ENCODE measurements at places on chromosomes 16 and 17.
A peak's percentile ranks its signal among the peaks of the same experiment; 100 is the strongest.

DNA sequence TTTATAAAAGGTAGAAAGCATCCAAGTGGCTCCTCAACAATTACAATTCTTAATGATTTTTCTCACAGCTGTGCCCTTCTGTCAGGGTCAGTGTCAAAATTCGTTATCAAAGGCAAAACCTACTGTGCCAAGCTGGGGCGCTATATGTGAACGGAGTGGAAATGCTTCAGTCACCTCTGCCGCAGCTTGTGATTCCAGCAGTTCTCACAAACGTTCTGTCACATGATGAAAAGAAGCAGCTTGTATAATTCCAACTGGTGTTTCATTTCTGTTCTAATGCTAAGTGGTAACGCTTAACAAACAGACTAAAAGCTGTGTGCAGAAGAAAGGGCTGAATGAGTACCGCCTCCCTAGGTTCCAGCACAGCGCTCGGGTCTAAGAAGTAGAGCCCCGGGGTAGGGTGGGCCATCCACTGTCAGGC is 14.2 kb downstream of the PLD6 start:
- no peak for DNase-seq

GRCh38 chr17:76243826-76244679 is 3.8 kb upstream of the RNF157 start:
- DNase-seq: no peak

- DNase-seq: peak; percentile 86
Measured at GRCh38 chr16:17211797-17212196, 259.0 kb downstream of the XYLT1 start.

DNA sequence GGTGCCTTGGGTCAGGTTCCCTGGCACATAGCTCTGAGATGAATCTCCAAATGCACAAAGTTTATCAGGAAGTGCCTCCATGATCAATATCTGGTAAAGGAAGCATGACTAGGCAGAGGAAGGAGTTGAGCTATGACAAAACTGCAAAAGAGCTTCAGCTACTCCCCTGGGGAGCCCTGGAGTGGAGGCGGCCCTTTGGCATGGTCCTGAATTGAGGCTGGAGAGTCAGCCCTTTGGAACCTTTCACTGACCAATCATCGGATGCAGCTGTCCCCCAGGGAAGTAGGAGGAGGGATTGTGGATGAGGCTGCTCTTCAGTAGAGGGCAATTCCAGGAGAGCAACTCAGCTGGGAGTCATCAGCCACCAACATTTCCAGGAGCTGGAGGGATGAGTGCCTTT is 46.1 kb upstream of the NLRP1 start:
- DNase-seq: no peak

- DNase-seq: peak; percentile 42
Measured at GRCh38 chr16:30005341-30006094, 5.3 kb downstream of the DOC2A start.

DNA sequence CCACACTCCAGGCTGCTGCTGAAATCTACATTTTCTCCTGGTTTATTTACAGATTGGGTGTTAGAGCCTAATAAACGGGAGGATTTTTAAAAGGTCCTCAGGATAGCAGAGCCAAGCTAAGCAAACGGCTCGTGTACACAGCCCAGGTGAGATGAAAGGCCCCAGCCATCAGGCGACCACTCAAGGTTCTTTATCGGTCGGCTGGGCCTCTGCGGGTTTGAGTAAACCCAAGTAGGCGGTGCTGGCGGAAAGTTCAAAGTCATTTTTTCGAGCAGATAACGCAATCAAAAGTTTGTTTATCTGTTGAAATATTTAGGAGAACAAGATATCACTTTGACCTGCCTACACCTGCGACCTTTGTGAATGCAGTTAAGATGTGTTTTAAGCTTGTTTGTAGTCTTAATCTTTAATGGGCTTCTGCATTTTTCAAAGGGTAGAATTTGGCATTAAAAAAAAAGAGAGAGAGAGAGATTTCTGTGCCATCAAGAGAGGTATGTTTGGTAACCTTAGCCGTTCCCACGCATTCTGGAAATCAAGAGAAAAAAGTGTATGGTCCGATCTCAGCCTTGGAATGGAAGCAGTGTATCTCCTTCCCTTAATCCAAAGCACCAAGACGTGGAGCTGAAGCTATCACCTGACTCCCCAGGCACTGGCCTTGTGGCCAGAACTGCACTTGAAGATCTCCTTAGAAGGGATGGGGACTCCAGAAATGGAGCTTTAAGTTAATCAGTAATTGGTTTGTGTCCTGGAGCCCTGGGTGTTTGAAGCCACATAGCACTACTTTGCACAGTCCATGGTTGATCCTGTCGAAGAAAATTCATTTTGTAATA is 301.7 kb upstream of the IRX5 start:
- DNase-seq: no peak

- DNase-seq: no peak
Measured at GRCh38 chr17:16215965-16216316, 607 bp upstream of the NCOR1 start.

- no peak for DNase-seq
Measured at GRCh38 chr17:82385559-82386254, 14.1 kb downstream of the UTS2R start.

- no peak for DNase-seq
Measured at GRCh38 chr17:44601539-44601938, 44.3 kb downstream of the FZD2 start.

GRCh38 chr16:2178321-2179106 is 17.9 kb downstream of the CASKIN1 start:
- no peak for DNase-seq

GRCh38 chr16:81410643-81411293 is 33.8 kb upstream of the CMIP start:
- DNase-seq: peak; percentile 63

DNA sequence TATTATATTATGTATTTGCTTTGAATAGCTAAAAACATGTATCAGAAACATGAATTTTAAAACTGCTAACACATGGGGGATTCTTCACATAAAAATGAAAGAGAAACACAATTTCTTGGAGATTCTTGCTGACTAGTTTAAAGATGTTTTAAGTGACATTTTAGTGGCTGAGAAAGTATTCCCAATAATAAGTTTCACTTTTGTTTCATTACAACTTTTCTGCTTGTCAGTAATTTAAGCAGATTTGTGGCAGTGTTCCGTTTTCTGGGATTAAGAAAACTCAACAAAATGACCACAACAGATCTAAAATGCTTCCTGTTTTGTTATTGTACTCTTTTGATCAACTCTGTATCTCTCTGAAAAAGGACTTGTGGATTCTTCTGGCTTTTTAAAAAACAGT is 75.9 kb downstream of the NLK start:
- no peak for DNase-seq

GRCh38 chr16:24049113-24049512 is 207.0 kb upstream of the CACNG3 start:
- DNase-seq: no peak

DNA sequence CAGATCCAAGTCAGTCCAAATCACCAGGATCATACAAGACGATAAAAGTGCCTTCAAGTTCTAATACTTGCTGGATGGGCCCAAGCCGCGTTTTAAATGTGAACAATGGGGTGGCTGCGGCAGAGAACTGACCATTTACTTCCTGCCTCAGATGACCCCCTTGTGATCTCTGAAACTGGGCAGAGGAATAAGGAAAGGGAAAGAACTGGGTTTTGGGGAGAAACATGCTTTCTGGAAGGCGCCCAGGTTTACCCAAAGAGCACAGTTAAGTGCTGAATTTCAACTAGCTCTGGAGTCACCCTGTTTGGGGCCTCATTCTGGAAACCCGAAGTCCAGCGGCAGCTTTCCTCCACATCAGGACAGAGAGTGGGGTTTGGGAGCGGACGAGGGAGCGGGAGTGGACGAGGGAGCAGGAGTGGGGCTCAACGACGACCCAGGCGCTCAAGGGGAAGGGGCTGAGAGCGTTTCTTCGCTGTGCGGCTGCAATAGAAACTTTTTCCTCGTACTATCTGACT is 1.6 kb downstream of the FAM20A start:
- DNase-seq: no peak

DNA sequence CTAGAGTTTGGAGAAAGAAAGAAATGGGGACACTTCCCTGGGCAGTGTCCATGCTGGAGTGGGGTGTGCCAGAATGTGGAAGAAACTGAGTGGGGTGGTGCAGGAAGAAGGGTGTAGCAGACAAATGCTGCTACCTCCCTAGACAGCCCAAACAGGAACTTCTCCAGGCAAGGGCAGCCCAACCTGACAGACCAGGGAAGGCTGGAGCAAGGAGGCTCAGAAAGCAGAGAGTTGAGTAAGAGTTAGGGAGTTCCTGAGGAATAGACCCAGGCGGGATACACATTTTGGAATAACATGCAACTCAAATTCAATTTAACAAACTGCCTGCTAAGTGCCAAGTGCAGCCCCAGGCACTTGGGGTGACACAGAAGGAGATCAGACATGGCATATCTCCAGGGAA is 1.0 kb upstream of the MYO18A start:
- DNase-seq: no peak

DNA sequence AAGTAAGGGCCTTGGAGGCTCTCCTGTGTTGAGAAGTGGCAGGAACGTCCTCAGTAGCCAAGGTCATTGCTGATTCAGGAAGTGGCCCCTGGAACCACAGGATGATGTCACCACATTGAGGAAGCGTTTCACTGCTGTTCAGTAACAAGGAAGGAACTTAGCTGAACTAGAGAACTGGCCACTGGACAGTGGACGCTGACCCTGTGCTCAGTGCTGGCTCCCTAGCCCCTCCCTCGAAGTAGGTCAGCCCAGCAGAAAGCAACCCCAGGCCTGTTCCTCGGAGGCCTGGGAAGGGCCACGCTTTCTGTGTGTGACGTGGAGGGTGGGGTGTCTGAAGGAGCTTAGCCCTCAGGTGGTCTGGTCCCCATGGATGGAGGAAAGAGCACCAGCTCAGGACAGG is 58.3 kb downstream of the B9D1 start:
- DNase-seq: no peak

GRCh38 chr16:67666032-67666551 is 458 bp downstream of the ENKD1 start:
- no peak for DNase-seq

DNA sequence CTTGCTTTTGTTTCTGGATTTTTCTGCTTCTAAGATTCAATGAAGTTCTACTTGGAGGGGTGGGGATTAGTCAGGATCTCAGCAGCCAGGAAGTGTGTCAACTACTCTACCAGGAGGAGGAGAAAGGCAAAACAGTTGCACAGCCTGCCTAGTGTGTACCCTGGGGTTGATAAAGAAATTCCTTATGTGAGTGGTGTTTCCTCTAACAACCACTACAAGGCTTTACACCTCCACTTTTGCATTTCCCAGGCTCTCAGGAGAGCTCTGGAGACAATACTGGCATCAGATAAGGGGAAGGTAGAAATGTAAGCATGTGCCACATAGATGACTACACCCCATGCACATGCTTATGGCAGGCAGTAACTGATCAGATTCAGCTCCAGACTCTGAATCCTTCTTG is 174.6 kb downstream of the TOX3 start:
- no peak for DNase-seq

GRCh38 chr17:69056179-69056823 is 4.4 kb downstream of the ABCA9 start:
- no peak for DNase-seq

- DNase-seq: no peak
Measured at GRCh38 chr17:39647256-39647655, 10.3 kb downstream of the STARD3 start.

- no peak for DNase-seq
Measured at GRCh38 chr17:49898366-49899190, 50.7 kb upstream of the TAC4 start.

- DNase-seq: no peak
Measured at GRCh38 chr16:30892670-30893416, 1.0 kb downstream of the BCL7C start.

DNA sequence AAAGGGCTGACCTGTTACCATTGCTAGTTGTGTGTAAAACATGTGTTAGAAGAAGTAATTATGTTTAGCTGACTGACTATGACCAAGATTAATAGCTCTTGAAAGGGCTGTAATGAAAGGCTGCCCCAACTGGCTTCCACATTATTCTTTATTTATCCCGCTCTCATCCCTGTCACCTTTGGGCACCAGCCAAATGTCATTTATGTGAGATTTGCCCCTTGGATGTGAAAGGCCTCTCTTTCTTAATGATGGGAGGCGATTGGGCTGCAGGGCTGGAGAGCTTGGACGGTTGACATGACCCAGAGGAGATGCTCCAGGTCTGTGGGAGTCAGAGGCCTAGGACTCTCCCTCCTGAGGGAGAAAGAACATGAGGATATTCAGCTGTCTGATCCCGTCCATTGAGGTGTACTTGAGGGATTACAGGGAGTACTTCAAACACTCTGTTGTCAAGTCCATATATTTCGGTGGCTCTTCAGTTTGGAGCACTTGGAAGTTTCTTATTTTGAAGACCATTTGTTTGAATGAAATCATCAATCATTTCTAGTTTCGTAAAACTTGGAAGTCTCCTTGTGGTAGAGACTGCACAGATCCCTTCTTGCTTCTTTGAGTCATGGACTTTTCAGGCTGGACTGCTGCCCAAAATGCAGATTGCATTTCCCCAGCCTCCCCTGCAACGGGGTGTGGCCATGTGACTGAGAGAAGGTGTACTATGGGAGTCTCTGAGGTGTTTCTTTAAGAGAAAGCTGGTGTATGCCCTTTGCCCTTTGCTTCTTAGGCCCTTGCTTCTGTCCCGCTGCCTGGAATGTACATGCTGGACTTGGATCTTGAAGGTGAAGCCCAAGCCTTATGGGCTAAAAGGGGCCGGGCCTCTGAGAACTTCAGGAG is 51.3 kb downstream of the FTO start:
- DNase-seq: peak; percentile 80

- DNase-seq: no peak
Measured at GRCh38 chr16:3681206-3681605, 26.7 kb downstream of the DNASE1 start.

GRCh38 chr16:73845238-73846006 is 451.2 kb upstream of the PSMD7 start:
- DNase-seq: no peak

DNA sequence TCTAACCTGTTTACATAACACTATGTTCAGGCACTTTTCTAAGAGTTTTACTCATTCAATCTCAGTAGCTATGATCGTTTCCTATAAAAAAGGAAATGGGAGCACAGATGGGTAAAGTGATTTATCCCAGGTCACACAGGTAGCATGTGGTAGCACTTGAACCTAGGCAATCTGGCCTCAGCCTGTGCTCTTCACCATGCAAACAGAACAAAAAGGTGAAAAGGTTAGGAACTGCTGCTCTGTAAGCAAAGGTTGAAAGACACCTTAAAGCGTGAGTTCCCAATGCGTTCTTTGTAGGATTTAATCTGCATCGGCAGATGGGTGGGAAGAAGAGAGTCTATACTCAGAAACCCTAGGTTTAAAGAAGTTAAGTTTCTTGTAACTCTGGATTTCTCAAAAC is 14.9 kb upstream of the KLHL11 start:
- no peak for DNase-seq

- DNase-seq: peak; percentile 64
Measured at GRCh38 chr16:86517652-86518258, 7.4 kb downstream of the FOXF1 start.

- peak; percentile 15 for DNase-seq
Measured at GRCh38 chr17:1640329-1641064, 5.0 kb downstream of the SCARF1 start.

DNA sequence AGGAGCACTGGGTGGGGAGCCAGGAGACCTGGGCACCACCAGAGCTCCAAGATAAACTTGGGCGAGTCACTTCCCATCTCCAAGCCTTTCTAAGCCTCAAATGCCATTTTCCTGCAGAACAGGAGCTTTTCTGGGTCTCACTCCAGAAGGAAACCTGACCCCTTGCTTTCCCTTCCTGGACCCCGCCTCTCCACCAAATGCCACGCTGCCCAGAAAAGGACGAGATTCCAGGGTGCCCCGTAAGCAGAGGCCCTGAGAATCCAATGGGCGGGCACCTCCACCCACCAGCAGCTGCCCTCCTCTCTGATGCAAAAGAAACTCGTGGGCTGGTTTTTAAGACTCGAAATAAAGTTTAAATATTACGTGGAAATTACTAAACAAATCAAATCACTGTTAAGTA is 31.3 kb downstream of the ZNF423 start:
- peak; percentile 41 for DNase-seq

Data from NCI-H524 (cell line).